Suppressor macrophage treated with lipopolysaccharide for 1 hour (primary cell): ENCODE measurements at places on chromosomes 11 and 22.

DNA sequence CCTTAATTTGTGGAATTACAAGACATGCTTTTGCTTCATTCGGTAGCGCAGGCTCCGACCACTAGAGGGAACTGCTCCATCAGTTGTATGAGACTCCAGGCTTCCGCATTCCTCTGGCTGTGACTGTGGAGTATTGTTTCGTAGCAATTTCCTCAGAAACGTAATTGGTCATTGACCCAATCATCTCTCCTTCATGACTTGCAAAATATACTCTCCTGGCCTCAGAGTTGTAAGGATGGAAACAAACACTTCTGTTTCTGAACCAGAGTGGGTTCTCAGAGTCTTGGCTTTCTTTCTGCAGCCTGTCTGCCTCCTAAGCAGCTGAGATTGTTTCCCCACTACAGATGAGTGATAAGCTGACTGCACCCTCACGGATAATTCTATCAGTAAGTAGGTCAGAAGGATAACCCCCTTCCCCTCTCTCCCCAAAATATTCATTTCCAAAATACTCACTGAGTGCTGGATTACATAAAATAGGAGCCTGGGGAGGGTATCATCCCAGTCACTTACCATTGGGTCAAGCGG is 146.8 kb upstream of the ZC3H12C start:
- peak; percentile 97 for DNase-seq

GRCh38 chr11:2743427-2744110 is 43.8 kb upstream of the KCNQ1OT1 start:
- DNase-seq, result no peak

DNA sequence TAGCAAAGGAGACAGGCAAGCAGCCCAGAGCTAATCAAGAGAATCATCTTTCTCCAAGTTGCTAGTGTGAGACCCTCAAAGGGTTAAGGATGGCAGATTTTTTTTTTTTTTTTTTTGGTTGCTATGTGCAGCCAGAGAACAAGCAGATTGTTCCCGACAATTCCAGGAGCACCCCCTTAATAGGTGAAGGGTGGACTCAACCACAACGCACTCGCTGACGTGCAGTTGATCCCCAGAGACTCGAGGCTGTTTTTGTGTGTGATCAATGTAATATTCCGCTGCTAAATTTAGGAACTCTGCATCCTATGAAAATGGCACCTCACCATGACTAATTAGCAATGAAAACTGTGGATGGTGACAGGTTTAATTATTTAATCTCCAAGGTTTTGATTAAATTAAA is 789.0 kb downstream of the KCNA4 start:
- DNase-seq, result no peak

- peak; percentile 41 for DNase-seq
Observed at GRCh38 chr22:39502789-39503409, 809 bp downstream of the MIEF1 start.

- peak; percentile 61 for DNase-seq
Observed at GRCh38 chr11:65500387-65501185, 1.7 kb downstream of the MALAT1 start.

- peak; percentile 79 for DNase-seq
Observed at GRCh38 chr11:46006418-46007070, 84.1 kb downstream of the LARGE2 start.

GRCh38 chr11:503179-503981 is 3.7 kb downstream of the RNH1 start:
- DNase-seq, result peak; percentile 93

- no peak for DNase-seq
Observed at GRCh38 chr11:117387992-117388755, 60.5 kb downstream of the CEP164 start.

DNA sequence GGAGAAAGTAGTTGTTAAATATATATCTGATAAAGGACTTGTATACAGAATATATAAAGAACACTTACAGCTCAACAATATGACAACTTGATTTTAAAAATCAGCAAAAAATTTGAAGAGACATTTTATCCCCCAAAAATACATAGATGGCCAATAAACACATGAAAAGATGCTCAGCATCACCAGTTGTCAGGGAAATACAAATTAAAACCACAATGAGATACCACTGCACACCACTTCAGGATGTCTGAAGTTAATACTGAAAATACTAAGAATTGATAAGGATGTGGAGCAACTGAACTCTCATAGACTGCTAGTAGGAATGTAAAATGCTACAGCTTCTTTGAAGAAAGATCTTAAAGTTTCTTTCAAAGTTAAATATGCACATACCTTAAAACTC is 49.2 kb downstream of the KREMEN1 start:
- no peak for DNase-seq

- no peak for DNase-seq
Observed at GRCh38 chr11:134712228-134713145, 300.4 kb upstream of the B3GAT1 start.

- DNase-seq, result no peak
Observed at GRCh38 chr11:111460856-111461255, 51.3 kb downstream of the BTG4 start.

GRCh38 chr11:24422376-24422775 is 74.5 kb upstream of the LUZP2 start:
- no peak for DNase-seq

GRCh38 chr11:73028611-73029010 is 113.5 kb downstream of the FCHSD2 start:
- peak; percentile 93 for DNase-seq

DNA sequence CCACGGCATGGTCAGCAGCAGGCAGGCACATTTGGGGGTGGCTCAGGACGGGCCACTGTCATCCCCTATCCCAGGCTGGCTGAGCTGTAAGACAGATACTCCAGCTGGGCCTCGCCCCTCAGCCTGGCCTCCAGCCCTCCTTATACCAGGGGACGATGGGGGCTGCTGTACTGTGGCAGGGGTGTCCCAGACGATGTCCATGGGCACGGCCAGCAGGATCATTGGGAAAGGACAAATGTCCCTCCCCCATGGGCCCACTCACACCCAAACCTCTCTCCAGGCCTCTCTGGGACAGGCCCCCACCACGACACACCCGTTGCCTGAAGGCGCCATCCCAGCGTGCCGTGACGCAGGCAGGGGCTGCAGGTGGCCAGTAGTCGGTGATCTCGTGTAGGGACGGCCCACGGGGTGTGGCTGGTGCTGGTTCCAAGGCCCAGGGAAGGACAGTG is 1.5 kb upstream of the IL17REL start:
- DNase-seq, result no peak

DNA sequence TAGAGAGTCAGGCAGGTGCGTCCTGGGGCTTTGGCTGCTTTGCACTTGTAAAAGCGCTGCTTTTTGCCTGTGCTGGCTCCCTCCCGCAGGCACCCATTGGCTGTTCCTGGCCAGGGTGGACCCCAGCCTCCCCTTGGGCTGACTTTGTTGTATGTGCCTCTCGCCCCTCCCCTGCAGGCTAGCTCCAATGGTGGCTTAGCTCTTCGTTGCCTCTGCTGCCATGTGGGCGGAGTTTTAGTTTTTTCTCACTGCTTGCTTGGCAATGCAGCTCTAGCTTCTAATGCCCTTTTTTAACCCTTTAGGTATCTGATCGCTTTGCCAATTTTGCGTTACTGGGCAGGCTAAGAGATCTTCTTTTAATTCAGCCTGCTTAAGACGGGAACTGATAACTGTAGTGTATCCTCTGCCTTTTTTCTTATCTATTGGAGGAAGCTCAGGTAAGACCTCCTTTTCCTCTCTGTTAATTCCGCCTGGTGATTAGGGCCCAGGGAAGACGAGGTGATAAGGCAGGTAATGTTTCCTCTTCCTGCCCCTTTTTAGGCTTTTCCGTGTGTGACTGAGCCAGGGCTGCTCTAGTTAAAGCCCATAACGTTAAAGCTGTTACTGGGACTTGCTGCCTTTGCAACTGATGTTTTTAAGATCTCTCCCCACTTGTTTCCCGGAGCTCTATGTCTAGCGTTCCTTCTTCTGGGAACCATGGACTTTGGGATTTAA is 11.7 kb upstream of the GLYATL1 start:
- peak; percentile 22 for DNase-seq

DNA sequence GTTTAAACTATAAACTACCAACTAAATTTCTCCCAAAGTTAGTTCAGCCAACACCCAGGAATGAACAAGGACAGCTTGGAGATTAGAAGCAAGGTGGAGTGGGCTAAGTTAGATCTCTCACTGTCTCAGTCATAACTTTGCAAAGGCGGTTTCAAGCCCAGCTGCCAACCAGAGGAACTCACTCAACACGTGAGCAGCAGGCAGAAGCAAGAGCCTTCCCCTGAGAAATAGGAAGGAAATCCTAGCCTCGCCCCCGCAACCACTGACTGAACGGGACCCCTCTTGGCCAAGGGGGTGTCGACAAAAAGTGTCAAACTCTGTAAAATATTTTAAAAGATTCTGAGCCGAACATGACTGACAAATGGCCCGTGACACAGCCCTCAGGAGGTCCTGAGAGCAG is 4.4 kb upstream of the KRTAP5-9 start:
- DNase-seq, result peak; percentile 76

DNA sequence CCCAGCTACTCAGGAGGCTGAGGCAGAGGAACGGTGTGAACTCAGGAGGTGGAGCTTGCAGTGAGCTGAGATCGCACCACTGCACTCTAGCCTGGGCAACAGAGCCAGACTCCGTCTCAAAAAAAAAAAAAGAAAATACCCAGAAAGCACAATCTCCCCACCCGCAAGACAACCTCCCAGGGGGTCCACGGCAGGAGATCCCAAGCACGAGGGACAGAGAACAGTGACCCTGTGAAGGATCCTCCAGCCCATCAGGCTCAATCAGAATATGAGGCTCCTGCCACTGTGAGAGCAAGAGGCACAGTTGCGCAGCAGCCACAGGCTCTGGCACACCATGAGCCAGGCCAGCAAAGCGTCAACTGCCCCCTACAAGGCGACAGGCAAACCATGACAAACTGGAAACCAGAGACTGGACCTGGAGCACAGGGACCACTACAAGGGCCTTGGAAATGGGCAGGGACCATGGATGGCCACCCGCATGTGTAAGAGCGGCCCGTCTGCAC is 164.8 kb upstream of the GRK3 start:
- no peak for DNase-seq

DNA sequence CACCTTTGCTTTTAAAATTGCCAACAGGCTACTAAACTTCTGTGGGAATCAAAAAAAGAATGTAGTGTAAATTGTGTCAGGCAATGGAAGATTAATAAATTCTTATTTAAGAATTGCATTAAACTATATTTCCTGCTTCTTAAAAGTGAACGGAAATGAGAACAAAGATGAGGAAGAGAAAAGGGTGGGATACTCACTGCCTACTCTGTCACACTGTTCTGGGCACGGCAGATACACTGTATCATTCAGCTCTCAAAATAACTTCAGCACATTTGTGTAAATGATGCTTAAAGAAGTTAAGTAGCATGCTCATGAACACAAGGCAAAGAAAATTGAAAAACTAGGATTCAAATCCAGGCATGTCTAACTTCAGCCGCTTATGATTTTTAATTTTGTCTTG is 218.7 kb downstream of the DCDC1 start:
- DNase-seq, result no peak

- DNase-seq, result no peak
Observed at GRCh38 chr11:45147891-45148675, 1.6 kb downstream of the PRDM11 start.

GRCh38 chr22:49164773-49165320 is 662.8 kb downstream of the BRD1 start:
- DNase-seq, result no peak

GRCh38 chr11:106834567-106834966 is 183.7 kb downstream of the GUCY1A2 start:
- no peak for DNase-seq
